ENCODE measurements at places on chromosomes 2 and 18. TPM values are rescaled to one million over a fixed set of nuclear protein-coding genes. Genes with fewer than 3 reads are reported as not detected.

DNA sequence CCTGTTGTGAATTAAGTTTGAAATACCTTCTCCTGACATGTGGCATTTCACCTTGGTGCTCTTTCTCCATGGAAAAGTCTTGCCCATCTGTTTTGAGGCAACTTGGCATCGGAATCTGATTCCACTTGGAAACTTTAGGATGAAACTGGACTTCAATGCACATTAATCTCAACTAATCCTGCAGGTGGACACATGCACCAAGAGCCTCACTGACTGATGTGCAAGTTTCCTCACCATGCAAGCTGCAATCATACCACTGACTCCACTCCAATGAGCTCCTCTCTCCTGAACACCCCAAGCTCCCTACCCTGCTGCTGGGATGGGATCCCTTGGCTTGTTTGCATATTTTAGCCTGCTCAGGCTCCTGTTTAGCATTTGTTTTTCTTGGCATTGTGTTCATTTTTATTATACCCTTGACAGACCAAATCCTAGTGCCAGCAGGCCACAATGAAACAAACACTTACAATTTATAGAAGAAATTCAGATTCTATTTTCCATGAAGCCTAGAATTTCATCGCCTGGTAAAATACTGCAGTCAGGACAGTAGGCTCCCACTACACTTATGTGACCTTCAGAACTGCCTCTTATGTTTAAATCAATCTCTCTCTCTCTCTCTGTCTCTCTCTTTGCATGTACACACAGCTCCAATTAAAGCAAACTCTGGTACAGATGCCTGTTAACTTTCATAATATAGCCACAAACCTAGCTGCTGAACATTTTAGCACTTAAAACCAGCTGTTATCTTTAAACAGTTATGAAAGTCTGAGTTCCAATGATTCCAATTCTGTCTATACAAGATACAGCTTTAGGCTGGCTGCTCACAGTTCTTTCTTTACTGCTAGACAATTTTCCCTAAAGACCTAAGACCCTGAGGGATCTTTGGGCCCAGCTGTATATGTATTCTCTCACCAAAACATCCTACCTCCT is 141.5 kb downstream of the OSR1 start:
- DNase-seq = no peak

DNA sequence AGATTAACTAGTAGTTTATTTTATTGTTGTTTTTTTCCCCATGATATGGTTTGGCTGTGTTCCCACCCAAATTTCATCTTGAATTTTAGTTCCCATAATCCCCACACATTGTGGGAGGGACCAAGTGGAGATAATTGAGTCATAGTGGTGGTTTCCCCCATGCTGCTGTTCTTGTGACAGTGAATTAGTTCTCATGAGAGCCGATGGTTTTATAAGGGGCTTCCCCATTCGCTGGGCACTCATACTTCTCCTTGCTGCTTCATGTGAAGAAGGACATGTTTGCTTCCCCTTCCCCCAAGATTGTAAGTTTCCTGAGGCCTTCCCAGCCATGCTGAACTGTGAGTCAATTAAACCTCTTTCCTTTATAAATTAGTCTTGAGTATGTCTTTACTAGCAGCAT is 36.5 kb downstream of the GALNT14 start:
- no peak for DNase-seq

- DNase-seq = no peak
Observed at GRCh38 chr2:182779323-182779722, 63.3 kb downstream of the DNAJC10 start.

- DNase-seq = peak; percentile 88
Observed at GRCh38 chr2:231640641-231641111, 48.0 kb downstream of the TEX44 start.

DNA sequence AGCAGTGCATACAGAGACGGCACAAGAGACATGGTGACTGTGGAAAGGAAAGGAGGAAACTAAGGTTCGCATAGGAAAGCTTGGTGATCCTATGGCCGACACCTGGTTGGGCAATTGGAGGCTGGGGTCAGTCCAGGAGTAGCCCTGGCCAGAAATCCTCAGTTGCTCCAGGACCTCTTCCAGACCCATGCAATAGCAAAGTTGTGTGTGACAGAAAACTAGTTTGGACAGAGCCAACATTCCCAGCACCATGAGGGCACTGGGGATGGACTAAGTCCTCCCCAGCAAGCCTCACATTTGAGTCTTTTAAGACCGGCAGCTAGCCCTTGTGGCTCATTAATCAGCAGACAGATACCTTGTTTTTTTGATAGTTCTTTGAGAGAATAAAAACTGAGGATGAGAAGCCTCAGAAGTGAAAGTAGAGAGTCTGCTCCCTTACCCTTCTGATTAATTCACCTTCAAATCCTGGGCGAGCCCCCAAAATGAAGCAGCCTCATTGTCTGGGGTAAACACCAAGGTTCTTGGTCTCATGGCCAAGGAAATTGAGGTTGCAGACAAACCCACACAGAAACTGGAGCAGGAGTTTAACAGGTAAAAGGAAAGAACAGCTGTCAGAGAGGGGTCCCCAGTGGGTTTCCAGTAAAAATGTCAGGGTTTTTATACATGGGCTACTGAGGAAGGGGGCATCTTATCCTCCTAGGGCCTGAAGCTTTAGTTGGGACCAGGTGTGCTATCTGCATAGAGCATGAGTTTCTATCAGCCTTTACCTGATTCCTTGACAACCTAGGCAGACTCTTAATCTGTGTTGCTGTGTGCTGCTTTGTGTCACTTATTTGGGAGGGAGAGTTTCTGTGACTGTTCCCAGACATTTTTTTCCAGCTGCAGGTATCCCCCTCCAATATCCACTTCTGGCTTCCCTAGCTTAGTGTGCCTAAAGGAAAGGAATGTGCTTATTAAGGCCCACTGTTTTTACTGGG is 39.1 kb downstream of the STK17B start:
- DNase-seq = no peak

LDLRAD4 gene
- 61.9 TPM for total RNA-seq

RGPD3 gene
- total RNA-seq = 0.18 TPM

MSTN gene
- total RNA-seq = 0.81 TPM

MPP4 gene
- total RNA-seq = 0.30 TPM

GPAT2 gene
- 16.2 TPM for total RNA-seq

Data from aorta (tissue), 5 donors.